ENCODE measurements at places on chromosomes 4 and X.

DNA sequence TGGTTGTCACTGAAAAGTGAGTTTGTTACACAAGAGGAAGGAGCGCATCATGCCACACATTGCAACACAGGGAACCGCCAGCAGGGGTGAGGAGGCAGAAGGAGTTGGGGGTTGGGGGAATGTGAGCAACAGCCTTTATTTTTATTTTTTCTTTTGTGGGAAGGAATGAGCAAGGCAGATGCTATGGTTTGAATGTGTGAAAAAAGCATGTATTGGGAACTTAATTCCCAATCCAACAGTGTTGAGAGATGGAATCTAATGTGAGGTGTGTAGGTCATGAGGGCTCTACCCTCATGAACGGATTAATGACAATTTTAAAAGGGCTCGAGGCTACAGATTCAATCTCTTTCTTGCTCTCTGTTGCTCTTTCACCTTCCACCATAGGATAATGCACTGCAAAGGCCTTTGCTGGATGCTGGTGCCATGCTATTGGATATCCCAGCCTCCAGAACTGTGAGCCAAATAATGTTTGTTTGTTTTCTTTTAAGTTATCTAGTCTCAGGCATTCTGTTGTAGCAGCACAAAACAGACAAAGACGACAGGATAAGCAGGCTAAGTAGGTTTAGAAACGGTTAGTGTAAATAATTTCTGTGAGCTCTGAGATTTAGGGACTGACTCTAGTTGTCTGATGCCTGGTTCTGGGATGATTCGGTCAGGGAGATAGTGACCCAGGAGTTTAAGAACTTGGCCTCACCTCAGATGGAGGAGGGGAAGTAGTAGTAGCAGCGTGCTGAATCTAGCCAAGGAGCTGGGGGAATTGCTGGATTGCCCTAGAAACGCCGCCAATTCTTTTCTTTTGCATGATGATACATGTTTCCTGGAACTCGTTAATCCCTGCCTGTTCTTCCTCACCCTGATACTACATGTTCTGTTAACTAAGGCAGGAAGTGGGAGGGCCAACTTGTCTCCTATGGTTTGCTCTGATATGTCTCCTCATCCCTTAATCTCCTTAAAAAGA, 156.6 kb upstream of the CTSO start:
- DNase-seq, result no peak

- DNase-seq, result no peak
Observed at GRCh38 chrX:47802589-47802988, 34.1 kb upstream of the ZNF81 start.

DNA sequence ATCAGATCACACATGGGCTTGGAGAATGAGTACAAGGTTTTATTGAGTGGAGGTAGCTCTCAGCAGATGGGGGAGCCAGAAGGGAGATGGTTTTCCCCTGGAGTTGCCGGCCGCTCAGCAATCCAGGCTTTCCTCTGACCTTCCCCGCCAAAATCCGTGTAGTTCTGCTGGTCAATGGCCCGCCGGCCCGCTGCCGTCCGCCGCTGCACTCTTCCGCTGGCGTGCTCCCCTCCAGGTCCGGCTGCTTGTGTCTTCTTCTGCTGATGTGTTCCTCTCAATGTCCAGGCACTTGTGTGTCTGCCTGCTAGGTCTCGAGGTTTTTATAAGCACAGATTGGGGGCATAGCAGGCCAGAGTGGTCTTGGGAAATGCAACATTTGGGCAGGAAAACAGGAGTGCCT, 14.4 kb upstream of the MXRA5 start:
- no peak for DNase-seq

DNA sequence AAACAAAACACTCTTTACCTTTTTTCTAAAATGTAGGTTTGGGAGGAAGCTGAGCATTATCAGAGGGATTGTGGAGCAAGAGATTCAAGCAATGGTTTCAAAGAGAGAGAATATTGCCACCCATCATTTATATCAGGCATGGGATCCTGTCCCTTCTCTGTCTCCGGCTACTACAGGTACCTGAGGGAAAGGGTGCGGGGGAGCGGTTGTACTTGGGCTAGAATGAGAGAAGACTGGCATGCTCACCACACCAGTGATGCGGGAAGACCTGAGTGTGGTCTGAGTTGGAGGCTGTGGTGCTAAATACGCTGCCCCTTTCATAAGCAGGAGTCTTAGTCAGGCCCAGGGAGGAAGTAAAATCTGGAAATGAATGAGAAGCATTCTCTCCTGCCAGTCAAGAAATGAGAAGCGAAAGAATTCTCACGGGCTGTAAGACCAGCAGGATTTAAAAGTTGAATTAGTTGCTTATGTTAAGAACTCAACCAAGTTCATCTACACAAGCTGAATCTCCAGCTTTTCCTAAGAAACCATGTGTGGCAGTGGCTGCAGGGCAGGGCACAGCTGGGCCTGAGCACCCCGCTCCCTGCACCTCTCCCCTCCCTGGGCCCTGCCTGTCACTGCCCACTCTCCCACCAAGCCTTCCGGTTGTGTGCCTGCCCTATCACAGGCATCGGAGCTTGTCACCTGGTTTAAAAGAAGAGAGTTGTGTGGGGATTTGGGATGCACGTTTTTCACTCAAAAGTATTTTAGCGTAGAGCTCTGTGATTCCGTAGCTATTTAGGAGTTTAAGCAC, 24.8 kb upstream of the MSANTD1 start:
- no peak for DNase-seq

DNA sequence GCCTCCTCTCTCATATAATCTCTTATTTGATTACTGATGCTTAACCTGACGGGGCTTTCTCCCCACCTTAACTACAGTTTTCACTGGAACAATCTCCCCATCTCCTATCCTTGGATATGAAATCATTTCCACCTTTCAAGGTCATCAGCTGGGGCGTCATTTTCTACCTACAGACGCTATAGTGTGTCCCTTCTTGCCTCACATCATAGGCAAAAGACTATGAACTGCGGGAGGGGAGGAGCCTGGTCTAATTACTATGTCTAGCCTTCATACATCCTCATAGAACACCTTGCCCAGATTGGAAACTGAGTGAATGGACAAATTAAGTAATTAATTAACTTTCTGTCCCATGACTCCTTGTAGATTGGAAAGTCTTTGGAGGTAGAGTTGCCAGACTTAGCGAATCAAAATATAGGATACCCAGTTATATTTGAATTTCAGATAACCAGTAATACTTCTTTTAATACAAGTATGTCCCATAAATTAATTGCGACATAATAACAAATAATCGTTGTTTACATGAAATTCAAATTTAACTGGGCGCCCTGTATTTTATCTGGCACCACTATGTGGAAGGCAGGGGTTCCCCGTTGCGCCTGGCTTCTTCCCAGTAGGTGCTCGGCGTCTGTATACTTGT, 752 bp upstream of the ATP6AP2 start:
- DNase-seq, result no peak

DNA sequence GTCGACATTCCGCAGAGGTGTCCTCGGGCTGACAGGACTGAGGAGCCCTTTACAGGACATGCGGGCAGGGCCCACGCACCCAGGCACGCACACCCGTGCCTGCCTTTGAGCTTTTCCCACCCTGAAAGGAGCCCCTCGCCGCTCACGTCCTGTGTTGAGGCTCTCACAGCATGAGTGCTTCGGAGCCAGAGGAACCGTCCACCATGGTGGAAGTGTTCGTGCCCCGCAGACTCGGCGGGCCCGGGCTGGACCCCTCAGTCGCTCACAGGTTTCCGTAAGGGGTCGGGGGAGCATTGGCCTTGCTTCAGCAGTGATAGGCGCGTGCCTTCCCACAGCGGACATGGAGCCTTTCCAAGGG, 36.9 kb downstream of the PIGG start:
- DNase-seq, result no peak

DNA sequence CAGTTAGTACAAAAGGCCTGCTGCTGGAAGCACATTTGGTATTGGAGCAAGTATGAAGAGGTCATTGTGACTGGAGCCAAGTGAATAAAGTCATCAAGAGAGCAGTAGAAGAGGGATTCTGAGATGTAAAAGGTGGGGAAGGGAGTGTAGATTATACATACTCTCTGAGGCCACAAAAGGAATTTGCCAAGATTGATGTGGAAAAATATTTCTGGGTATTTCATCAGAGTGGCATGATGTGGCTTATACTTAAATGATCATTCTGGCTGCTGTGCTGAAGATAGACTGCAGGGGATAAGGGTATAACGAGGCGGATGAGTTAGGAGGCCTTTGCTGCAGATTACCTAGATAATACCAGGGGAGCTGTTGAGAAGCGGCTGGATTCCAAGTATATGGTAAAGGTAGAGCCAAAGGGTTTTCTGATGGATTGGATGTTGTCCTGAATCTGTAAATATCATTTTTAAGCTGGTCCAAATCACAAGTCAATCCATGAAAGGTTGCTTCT, 231.8 kb upstream of the AGA start:
- no peak for DNase-seq

DNA sequence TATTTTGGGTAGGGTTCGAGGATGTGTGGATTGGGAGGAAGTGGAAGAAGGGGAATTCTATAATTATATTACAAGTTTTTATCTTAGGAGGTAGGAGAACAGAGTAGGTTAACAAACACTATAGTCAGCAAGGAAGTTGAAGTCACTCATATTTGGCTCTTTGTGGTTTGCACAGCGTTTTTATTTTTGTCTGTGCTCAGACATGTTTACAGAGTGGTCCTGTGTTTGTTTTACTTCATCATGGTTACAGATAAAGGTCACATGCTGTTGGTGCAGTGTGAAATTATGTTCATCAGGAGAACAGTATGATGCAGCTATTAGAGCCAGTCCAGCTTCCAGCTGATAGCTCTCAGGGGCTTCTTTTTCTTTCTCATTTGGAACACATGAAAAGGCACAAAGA, 299.9 kb upstream of the SFRP2 start:
- DNase-seq, result no peak

- DNase-seq, result no peak
Observed at GRCh38 chr4:3372264-3372932, 69.4 kb upstream of the HGFAC start.

- DNase-seq, result no peak
Observed at GRCh38 chr4:99817309-99817890, 773 bp downstream of the DAPP1 start.

GRCh38 chrX:31181377-31182000, 109.6 kb upstream of the FTHL17 start:
- no peak for DNase-seq

GRCh38 chr4:105067946-105068345, 78.7 kb upstream of the TET2 start:
- DNase-seq, result no peak

- no peak for DNase-seq
Observed at GRCh38 chr4:135824759-135825296, 1623.2 kb upstream of the PABPC4L start.

- no peak for DNase-seq
Observed at GRCh38 chrX:1493877-1494510, 41.3 kb upstream of the ASMTL start.

DNA sequence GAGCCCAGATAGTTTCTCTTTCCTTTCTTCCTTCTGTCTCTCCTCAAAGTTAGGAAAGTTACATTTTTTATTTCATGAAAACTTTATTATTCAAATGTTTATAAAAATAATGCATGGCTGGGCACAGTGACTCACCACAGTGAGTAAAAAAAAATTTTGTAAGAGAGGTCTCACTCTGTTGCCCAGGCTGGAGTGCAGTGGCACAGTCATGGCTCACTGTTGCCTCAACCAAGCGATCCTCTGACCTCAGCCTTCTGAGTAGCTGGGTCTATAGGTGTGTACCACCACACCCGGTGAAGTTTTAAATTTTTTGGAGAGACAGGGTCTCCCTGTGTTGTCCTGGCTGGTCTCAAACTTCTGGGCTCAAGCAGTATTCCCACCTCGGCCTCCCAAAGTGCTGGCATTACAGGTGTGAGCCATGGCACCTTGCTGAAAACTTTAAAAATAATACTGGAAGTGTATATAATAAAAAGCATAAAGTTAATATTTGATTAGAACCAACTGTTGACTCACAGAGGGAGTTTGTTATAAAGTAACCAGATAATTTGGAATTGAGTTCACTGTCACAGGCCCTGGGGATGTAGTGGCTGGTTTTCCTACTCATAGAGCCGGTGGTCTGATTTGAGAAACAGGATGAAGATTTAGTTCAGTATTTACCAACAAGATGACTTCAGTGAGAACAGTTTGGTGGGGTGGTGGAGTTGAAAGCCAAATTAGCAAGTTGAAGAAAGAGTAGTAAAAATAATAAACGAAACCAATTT, 18.0 kb downstream of the CMC4 start:
- no peak for DNase-seq

DNA sequence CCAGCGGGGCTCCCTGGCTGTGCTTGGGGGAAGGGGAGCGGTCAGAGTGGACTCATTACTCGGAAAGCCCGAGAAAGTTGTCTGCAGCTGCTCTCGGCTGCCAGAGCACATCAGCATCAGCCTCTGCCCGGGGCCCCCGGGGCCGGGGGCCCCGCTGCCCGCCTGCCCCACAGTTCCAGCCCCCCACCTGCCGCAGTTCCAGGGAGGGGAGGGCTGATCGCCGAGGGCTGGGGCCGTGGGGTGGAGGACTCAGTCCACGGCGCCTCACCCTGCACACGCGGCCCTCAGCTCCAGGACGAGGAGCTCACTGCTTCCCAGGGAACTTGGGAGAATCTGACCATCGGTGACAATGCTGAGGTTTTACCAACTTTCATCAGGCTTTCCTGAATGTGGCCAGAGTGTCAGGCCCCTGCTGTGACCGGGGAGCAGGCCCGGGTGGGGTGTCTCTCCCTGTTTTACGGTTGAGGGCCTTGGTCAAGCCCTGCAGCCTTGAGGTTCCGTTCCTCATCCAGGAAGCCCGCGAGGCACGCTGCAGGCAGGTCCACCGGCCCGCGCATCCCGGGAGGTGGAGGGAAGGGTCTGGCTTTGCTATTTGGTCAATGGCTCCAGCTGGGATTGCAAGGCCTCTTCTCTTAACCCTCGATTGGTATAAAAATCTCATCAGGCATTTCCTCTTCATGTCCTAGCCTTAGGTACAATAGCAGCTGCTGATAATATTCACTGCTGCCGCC, 57.2 kb downstream of the CPZ start:
- no peak for DNase-seq

DNA sequence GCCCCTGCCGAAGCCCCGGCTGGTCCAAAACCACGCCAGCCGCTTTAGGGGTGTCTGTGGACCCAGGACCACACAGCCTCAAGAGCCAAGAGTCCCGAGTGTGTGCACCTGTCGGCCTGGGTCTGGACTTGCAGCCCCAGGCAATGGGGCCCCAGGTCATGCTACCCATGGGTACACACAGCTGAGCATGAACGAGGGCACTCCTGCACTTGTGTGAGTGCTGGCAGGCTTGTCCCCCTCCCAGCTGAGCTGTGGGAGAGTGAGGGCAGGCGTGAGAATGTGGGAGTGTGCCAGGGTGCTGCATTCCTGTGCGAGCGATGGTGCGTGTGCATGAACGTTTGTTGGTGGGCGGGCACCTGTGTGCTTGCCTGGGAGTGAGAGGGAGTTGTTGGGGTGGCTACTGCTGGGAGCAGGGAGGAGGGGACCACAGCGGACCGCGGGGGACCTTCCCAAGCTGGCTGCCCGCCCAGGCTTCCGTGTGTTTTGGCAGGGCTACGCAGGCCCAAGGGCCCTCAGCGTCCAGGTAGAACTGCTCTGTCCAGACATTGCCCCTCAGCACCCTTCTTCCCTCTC, 30.8 kb downstream of the BLOC1S4 start:
- DNase-seq, result no peak

GRCh38 chr4:15043226-15043625, 40.9 kb downstream of the CPEB2 start:
- DNase-seq, result no peak

GRCh38 chr4:143399113-143399949, 62.7 kb downstream of the GAB1 start:
- DNase-seq, result no peak

GRCh38 chr4:89674876-89675459, 162.0 kb downstream of the SNCA start:
- DNase-seq, result no peak

GRCh38 chrX:133290076-133290475, 71.9 kb upstream of the TFDP3 start:
- DNase-seq, result no peak

Measured in activated CD4-positive, alpha-beta T cell treated with anti-CD3 and anti-CD28 coated beads, Interleukin-2, amount 50 U/mL, for 48 hours (primary cell).